ENCODE measurements at places on chromosomes 6 and 20.

GRCh38 chr6:117371492-117371891 is 54.2 kb downstream of the ROS1 start:
- DNase-seq, result no peak

DNA sequence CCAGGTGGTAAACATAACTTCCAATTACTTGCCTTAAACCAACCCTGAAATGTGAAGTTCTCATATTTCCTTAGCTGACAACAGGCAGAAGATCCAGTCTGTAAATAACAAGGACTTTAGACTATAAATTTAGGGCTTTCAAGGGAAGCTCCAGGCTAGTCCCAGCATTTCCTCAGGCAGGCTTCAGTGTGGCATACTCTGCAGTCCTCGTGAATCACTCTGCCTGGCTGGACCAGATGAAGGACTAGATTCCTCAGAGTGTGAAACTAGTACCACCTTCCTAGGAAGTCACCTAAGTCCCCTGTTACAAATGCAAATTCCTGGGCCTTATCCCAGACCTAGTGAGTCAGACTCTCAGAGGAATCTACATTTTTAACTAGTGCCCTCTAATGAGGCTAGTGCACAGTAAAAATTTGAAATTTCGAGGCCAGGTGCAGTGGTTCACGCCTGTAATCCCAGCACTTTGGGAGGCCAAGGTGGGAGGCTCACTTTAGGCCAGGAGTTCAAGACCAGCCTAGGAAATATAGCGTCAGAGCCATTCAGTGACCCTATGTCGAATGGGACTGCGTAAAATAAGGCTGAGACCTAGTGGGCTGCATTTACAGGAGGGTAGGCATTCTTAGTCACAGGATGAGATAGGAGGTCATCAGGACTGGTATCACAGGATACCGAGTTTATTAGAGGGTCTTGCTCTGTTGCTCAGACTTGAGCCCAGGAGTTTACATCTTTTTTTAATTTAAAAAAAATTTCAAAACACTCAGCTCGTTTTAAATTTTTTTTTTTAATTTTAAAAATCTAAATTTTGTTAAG is 279.6 kb upstream of the JARID2 start:
- DNase-seq, result no peak

DNA sequence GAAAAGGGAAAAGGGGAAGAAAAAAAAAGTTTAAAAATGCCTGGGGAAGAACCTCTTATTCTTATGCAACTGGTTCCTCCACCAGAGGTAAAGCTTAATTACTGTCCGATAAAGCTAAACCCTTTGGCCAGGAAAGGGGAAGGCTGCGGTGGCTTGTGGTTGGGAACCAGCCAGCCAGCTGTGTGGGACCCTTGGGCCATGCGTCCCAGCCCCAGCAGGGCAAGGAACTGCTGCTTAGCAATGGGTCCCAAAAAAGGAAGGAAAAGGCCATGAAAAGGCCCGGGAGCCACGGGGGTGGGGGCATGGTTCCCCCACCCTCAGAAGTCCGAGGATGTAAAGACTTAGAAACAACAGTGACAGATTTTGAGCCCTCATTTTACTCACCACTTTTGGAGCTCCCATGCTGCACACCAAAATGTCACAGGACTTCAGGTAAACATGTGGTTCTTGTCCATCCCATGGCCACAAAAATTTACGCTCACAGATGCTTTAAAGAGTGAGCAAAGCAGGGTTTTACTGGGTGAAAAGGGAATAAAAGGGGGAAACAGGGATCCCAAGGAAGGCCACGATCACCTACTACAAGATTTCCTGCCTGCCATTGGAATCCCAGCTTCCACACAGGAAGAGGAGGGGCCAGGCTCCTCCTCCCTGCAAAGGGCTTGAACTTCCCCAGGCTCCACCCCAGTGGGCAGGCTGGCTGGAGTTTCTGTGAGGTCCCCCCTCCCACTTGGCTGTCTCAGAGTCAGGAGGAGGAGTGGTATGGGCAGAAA is 1234.7 kb upstream of the GJE1 start:
- DNase-seq, result no peak

GRCh38 chr6:14058735-14059134 is 58.8 kb upstream of the CD83 start:
- DNase-seq, result no peak

DNA sequence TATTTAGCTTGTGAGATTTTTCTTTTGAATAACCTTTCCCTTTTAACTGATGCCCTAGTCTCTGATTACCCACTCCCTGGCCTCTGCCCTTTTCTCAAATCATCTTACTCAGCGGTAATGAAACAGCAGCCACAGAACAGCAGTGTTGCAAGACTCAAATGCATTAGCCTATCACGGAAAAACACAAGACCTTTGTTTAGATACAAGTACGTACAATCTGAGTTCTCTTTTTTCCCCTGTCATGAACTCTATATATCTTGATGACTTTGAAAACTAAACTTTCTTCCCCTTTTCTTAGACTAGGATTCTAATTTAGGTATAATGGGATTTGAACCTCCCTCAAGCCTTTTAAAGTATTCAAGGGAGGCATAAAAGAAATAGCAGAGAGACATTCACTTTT is 1034.9 kb downstream of the EYS start:
- no peak for DNase-seq

DNA sequence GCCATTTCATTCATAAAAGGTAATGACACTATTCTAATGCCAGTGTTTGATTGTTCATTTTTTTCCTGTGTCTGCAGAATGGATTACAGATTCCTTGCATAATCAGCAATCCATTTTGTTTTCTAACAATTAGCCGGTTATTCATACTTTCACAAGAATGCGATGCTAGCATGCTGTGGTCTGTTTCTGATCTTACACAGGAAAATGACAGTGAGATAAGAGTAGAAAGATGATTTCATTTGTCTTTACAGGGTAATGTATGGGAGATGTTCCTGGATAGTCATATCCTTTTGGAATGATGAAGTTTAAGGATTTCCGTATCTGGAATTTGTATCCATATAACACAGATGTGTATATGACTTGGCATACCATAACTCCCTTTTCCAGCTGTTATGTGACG is 207.3 kb downstream of the FARS2 start:
- no peak for DNase-seq

- no peak for DNase-seq
These were observed 19.8 kb downstream of the SLC22A3 start for GRCh38 chr6:160367798-160368547.

DNA sequence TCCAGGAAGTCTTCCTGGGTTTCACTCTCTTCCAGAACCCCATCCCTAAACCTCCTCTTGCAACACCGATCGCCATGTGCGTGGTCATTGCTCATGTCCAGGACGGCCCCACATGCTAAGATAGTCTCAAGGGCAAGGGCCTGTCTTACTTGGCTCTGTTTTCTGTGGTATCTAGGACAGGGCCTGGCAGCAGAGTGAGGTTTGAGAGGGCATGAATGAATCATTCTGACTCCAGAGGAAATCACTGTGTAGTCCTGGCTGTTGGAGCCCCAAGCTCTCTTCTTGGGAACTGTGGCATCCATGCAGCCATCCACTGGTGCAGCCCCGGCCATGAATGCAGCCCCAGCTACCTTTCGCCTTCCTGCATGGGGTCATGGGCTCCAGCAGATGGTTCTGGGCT is 12.4 kb downstream of the SIRPA start:
- DNase-seq, result no peak

DNA sequence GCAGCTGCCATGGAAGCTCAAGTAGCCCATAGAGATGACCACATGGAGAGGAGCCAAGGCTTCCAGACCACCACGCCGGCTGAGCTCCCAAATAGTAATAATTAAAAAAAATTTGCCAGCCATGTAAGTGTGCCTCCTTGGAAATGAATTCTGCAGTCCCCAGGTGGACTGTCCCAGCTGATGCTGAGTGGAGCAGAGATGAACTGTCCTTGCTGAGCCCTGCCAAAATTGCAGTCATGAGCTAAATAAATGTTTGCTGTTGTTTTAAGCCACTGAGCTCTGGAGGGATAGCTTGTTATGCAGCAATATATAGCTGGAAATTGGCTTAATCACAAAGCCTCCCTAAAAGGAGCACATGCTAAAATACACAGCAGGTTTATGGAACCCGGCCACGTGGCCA is 55.6 kb upstream of the SNRPB2 start:
- DNase-seq, result no peak

- DNase-seq, result no peak
These were observed 222.8 kb upstream of the RUNX2 start for GRCh38 chr6:45105170-45105820.

- DNase-seq, result no peak
These were observed 18.2 kb downstream of the TRIM26 start for GRCh38 chr6:30194797-30195690.

DNA sequence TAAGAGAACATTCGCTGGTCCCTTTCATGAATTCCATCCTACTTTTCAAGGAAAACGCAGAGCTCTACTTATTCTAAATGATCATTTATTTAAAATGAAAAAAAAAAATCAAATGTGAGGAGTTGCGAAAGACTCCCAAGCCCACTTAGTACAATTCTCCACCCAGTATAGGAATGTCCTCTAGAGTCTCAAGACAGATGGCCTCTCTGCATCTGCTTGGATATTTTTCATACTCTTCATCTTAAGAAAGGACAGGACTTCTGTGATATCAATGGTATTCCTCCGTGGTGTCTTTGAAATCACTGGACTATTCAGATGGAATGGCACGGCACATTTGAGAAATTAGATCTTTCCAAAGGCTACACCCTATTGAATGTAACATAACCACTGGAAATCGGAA is 107.1 kb downstream of the PTPRK start:
- DNase-seq, result no peak

GRCh38 chr20:57540890-57541580 is 16.1 kb upstream of the CTCFL start:
- no peak for DNase-seq

DNA sequence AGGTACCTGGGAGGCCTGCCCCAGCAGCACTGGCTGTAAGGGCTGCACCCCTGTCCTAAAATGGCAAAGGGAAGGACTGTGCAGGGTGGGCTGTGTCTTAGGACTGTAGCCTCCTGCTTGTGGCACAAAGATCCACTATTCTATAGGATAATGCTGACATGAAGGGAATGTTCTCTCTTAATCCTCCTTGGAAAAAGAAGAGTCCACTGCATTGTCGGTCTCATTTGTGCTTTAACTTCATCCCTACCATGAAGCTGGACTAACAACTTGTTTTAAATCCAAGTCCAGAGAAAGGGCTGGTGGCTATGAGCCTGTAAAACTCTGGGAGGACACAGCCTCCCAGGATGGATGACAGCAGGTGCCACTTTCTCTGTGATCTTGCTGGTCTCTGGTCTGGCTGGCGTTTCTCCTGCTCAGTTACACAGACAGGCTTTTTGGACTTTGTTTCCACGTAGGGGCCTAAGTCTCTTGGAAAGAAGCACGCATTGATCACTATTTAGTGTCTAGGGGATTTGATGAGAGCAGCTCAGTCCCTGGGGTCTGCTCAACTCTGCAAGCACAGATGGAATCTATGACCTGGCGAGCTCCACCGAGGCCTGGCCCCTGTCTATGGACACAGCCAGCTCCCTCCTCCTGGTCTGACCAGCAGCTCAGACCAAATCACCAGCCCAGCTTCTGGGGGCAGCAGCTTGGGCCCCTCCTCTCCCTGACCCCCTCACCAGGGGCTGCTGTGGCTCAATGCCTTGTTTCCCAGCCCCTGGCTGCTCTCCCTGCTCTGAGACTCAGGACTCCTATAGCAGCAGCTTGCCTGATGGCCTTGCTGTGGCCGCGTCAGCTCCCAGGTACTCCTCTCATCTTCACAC is 4.8 kb downstream of the CST3 start:
- DNase-seq, result no peak

- no peak for DNase-seq
These were observed 22.2 kb upstream of the SCRT2 start for GRCh38 chr20:697826-698225.

DNA sequence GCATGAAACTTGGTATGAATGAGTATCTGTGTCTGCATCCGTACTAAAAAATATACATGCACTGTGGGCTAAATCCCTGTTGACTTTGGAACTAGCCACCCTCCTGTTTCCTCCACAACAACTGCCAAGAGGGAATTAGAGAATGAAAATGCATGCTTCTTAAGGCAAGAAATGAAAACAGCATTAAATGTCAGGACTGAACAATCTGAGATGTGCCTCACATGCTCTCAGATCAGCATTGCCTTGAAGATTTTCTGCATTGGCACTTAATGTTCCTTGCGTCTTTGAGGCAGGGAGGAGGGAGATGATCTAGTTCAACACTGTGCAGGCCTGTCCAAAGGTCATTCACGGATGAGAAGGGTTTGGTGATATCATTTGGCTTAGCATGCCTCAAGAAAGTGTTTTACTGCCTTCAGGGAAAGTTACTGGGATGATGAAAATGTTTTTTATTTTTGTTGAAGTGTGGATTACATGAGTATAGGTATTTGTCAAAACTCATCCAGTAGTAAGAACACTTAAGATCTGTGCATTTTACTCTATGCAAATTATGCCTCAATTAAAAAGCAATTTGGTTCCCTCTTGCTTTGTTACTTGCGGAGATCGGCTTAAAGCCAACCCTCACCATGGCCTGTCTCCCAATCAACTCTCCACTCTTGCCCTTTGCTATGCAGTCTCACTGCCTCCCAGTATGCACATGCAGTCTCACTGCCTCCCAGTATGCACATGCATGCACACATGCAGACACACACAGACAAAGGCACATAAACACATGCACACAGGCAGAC is 47.5 kb upstream of the RIN2 start:
- DNase-seq, result no peak

- no peak for DNase-seq
These were observed 156.2 kb upstream of the JARID2 start for GRCh38 chr6:15089569-15090144.
